ENCODE measurements at places on chromosomes 16 and 17.

DNA sequence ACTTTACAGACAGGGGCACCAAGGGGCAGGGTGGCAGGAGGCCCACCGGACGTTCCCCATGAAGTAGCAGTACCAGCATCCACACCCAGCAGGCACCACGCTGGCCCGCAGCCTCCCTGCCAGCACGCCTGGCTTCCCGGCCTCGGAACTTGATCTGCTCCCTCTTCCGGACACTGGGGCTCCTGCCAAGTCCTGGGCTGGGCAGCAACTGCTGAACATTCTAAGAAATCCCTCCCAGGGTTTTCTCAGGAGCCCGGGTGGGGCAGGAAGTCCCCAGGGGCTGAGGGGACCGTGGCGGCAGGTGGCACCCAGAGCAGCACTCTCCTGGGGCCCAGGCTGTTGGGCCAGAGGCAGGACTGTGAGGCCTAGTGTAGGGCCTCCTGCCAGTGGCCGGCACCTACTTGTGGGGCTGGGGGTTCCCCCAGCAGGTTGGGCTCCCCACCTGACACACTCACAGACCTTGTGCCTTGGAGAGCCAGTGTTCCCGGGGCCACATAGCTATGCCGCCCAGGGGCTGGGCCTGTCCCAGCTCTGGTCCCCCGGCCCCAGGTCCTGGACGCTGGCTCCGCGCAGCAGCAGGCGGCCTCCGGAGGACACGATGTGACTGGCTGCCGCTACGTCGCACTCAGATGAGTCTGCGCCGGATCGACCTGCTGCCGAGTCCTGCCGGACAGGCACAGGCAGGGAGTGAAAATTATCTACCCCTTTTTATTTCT lies 86.2 kb upstream of the CBX4 start:
- DNase-seq = no peak

DNA sequence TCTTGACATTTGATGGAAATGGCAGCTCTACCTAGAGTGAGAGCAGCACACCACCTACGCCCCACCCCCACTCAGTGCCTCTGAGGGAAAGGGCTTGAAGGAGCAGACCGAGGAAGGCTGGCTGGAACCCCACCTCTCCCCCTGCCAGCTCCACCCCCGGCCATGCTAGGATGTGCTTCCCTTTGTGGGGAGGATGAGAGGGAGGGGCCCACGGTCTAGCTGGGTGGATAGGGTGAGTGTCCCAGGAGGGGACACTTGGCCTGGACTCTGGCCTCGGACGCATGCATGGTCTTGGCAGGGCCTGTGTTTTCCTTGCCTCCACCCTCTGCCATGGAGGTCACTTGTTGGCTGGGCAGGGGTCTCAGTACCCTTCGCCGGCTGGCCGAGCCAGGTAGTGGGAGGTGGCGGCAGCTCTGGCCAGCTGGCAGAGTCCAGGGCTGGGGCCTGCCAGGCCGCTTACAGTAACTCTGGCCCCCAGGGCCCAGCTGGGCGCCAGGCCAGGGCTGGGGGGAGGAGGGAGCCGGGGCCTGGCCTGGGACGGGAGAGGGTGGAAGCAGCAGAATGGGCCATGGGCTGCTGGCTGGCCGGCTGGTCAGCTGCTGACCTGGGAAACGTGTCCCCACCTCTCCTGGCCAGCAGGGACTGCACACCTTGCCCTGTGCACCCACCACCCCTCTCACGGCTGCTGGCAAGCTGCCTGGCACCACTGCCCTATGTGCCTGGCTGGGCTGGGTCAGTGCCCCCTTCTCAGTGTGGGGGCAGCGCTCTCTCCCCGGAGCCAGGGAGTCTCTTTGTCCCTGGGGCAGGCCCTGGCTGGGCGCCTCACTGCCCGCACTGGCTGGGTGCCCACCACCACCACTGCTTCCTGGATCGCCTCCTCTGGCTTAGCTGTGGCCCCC lies 23.0 kb downstream of the RARA start:
- no peak for DNase-seq

DNA sequence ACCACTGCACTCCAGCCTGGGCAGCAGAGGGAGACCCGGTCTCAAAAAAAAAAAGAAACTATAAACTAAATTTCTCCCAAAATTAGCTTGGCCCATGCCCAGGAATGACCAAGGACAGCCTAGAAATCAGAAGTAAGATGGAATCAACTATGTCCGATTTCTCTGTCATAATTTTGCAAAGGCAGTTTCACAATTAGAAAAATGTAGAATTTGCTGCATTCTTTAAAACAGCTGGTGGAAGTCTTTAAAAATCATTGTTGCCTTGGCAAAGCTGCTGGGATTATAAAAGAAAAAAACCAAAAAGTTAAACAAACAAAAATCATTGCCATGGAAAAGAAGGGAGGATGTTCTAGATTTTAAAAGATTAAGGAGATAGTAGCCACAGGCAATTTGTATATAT lies 32.4 kb downstream of the WWP2 start:
- DNase-seq = no peak

DNA sequence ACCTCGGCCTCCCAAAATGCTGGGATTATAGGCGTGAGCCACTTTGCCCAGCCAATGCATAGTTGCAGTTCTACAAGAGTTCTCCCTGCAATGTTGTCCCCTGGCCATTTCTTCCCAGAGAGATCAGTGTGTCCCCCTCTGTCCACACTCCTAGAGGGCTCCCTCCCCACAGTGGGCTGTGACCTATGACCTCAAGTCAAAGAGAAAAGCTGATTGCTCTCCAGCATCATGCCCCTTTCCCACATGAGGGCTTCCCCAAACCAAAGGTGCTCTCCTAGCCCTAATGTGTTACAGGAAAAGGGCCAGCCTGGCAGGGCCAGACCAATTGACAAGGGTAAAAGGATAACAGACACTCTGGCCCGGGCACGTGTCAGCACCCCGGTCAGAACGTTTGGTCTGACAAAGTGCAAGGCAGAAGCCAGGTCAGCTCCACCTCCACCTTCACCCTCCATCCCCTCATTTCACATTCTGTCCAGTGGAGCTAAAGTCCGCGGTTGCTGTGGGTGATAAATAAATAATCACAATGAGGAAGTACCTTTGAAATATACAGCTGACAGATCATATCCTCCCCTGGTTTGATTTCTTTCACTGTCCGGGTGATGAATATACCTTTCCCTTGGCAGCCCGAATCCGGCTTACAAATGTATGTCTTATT lies 17.8 kb downstream of the TTLL6 start:
- no peak for DNase-seq

DNA sequence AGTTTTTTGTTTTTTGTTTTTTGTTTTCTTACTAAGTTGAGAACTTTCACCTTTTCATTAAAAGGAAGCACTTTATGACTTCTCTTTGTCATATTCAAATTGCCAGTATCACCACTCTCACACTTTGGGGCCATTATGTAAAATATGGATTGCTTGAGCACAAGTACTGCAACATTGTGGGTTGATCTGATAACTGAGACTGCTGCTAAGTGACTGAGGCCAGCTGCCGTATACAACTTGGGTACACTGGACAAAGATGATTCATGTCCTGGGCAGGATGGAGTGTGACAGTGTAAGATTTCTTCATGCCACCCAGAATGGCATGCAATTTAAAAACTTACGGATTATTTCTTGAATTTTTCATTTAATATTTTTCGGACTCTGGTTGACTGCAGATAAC lies 7.8 kb downstream of the TTC19 start:
- DNase-seq = no peak

DNA sequence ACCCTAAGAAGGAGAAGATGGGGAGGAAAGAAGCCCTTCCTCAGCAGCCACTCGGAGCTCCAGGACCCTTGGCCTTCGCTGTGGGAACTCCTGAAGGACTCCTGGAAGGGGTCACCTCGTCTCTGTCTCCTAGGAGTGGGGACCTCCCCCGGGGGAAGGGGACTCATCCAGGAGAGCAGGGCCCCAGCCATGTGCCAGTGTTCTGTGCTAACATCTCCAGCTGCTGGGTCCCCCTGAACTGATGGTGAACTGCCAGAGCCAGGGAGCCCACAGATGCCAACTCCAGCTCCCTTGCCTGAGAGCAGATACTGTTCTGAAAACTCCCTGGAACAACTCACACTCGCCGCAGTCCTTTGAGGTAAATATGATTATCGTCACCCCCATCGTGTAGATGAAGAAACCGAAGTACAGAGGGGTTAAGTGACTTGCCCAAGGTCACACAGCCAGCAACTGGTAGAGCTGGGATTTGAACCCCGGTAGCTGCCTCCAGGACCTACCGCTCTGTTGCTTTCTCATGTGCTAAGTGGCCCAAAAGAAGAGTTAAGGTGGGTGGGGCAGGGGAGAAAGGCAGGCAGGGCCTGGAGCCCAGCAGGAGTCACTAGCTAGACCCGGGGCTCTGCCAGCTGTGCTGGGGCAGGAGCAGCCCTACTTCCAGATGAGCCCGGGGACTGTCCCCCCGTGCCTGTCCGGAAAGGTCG lies 10.5 kb downstream of the TIMM22 start:
- no peak for DNase-seq

DNA sequence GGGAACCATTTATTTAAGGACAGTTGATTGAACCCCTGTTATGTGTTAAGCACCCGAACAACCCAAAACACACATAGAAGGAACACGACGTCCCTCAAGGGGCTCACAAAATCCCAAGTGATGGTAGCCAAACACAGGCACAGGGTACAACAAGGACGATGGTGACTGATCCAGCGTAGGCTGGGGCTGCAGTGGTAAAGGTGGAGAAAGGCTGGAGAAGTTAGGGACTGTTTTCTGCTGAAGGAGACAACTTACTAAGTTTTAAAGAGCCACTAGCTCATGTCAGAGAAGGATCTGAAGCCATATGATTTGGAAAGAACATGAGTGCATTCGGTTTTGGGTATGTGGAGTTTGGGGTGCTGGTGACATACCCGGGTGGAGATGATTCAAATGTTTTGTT lies 229.6 kb upstream of the TNRC6C start:
- no peak for DNase-seq

DNA sequence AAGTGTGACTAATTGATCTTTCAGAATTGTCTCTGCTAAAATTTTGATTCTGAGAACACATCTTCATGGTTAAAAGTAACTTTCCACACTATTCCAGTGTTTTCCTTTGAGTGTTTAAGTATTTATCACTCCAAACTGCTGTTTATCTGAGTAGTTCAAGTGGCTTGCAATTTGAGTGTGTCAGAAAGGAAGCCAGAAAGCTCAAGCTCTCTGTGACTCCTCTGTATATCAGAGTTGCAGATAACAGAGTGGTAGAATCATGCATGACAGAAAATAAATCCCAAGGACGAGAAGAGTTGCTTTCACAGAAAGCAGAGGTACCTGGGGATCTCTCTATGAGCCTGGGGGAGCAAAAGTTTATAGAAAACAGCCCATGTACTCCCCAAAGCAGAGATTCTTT lies 130.0 kb downstream of the CYB561 start:
- peak; percentile 10 for DNase-seq

DNA sequence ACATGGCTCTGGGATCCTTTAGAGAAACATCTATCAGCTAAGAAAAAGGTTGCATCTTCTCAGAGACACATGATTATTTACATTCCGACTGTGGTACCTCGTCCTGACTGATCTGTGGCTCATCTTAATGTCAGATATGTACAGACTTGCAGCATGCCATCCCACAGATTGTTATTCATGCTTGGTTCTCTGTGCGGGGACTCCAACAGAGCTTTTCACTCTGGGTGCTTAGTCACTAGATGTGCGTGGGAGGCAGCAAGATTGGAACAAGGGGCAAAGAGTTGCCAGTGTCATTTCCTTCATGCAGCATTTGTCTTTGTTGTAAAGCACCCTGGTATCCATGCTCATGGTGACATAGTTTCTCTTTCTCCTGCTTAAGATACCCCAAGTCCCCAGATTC lies 179.1 kb upstream of the CACNG5 start:
- no peak for DNase-seq

GRCh38 chr17:7852919-7853690 lies 1.8 kb upstream of the TMEM88 start:
- peak; percentile 55 for DNase-seq

- no peak for DNase-seq
These were observed 328.0 kb upstream of the XYLT1 start for GRCh38 chr16:17798716-17799115.

GRCh38 chr16:19549673-19550072 lies 5.8 kb upstream of the VPS35L start:
- DNase-seq = no peak

- peak; percentile 33 for DNase-seq
These were observed 431 bp downstream of the DYNC1LI2 start for GRCh38 chr16:66751053-66751302.

DNA sequence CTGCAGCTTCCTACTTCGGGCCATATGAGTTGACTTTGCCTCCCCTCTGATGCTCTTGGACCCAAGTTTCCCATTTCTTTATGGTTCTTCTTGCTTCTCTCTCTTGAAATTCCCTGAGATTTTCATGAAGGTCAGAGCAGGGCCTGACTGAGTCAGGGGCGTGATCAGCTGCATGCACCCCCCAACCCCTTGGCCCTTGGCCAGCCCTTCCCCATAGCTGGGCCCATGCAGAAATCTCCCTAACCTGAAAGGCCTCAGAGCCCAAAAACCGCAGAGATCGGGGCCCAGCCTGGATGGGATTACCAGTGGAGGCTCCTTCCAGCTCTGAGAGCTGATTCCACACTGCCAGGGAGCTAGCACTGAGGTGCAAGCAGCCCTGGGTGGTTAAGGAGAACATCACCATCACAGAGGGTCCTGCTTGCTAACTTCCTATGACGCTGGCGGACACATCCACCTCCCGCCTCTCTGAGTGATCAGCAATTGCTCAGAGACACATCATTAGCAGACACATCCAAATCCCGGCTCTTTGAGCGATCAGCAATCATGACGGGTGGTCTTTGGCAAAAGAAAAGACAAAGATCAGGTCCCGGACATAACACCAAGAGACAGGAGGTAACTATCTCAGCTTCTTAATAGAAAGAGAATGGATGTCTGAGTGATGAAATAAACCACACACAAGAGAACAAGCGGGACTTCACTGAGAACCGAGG lies 161.5 kb downstream of the C16orf78 start:
- no peak for DNase-seq

GRCh38 chr17:14760719-14761411 lies 460.0 kb downstream of the HS3ST3B1 start:
- DNase-seq = no peak

GRCh38 chr16:49621241-49622083 lies 234.4 kb downstream of the ZNF423 start:
- no peak for DNase-seq

GRCh38 chr16:17556276-17557052 lies 85.7 kb upstream of the XYLT1 start:
- DNase-seq = peak; percentile 63

DNA sequence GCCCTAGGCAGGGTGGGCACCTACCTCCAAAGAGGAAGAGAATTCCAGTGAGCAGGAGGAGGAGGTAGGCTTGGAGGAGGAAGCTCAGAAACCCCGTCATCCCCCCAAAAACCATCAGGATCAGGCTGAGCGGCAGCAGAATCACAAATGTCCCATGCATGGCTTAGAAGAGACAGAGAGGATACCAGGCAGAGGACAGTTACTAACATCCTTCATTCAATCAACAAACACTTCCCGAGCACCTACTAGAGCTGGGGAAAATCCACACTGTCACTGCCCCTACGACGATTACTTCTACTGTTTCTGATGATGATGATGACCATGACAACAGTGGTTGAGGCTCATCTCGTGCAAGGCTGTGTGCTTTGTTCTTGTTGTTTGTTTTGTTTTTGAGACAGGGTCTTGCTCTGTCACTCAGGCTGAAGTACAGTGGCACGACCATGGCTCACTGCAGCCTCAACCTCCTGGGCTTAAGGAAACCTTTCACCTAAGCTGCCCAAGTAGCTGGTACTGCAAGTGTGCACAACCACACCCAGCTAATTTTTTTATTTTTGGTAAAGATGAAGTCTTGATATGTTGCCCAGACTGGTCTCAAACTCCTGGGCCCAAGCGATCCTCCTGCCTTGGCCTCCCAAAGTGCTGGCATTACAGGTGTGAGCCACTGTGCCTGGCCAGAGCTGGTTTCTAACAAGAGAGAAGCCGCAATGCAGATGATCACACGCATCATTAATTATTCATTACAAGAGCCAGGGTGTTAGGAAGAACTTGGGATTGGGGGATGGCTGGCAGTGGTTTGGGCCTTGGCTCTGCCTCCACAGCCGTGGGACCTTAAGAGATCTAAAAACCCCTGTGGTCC lies 18.0 kb downstream of the TMEM114 start:
- no peak for DNase-seq
